GM12878 (cell line): ENCODE measurements at places on chromosomes 16 and 17. TPM values are rescaled to one million over a fixed set of nuclear protein-coding genes. Genes with fewer than 3 reads are reported as not detected.

The MFAP4 gene
- polyA plus RNA-seq, result 0.08 TPM in 1 of 2 replicates, not detected in the other

The ZG16 gene
- polyA plus RNA-seq, result not detected in 2 replicates

The C17orf107 gene
- polyA plus RNA-seq, result 0.11 and 0.28 TPM in 2 replicates

The USP36 gene
- 33.4 and 34.8 TPM in 2 replicates for polyA plus RNA-seq

The EVI2A gene
- 15.5 and 15.8 TPM in 2 replicates for polyA plus RNA-seq

The TAC4 gene
- polyA plus RNA-seq, result not detected in 2 replicates

The HSPB9 gene
- polyA plus RNA-seq, result 0.40 TPM in 1 of 2 replicates, not detected in the other

DNA sequence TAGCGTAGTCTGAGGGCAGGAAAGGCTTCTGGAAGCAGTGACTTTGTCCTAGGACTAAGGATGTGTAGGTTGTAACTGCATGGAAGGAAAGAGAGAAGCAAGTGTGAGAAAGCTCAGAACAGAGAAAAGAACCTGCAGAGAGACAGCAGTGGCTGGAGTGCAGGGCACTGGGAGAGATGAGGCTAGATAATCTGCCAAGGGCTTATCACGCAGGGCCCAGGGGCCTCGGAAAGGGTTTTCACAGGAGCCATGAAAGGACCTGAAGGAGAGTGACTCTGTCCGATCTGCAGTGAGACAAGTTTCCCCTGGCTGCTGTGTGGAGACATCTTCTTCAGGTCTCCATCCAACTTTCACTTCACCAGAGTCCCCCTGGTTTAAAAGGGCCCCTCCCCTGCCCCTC is 7.1 kb upstream of the SRCAP start:
- DNase-seq, result no peak

DNA sequence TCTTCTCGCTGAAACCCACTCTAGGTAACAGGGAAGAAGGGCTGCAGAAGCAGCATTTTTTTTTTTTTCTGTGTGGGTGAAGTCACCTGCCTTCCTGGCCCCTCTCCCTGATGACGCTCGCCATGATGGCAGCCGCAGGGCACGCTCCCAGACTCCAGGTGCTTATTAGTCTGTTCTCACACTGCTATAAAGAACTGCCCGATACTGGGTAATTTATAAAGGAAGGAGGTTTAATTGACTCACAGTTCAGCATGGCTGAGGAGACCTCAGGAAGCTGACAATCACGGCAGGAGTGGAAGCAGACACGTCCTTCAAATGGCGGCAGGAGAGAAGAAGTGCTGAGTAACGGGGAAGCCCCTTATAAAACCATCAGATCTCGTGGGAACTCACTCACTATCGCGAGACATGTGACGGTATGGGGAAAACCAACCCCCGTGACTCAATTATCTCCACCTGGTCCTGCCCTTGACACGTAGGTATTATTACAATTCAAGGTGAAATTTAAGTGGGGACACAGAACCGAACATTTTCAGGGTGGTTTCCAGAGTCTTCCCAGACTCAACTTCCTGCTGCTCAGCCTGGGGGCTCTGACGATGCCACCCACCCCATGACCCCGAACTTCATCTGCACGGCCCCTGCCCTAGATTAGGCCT is 34.9 kb upstream of the NLRP1 start:
- peak; percentile 37 for DNase-seq

DNA sequence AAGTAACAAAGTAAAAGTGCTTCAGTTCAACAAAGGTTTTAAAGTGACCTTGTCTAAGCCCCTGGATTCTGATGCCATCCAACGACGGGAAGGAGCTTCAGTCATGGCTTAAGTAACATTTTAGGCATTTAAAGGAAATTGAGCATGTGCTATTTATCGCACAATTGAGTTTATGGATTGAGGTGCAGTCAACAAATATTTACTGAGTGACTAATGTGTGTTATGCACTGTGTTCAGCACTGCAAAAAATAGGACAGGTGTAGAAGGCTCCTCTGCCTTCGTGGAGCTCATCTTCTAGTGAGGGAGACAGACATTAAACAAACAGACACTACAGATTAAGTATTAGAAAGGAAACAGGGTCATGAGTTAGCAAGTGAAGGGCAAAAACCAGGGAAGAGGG is 12.5 kb downstream of the TMIGD1 start:
- DNase-seq, result no peak

DNA sequence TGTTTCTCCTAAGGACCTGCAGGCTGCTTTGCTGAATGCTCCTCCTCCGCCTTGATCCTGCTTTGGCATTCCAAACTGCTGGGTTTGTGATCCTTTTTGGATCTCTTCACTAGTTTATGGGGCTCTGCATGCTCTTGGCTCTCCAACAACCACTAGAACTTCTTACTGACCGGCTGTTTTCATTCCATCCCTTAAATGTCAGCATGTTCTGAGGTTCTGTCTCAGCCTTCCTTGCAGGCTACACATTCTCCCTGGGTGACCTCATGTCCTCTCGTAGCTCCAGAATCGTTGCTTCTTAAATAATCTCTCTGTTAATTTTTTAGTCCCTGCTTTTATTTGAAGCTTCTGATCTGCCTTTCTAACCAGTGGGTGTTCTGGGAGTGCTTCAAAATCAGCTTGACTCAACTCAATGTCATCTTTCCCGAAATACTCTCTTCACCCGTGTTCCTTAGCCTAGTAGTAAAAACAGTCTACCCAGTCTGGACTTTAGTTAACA is 119.0 kb upstream of the HS3ST2 start:
- DNase-seq, result no peak

DNA sequence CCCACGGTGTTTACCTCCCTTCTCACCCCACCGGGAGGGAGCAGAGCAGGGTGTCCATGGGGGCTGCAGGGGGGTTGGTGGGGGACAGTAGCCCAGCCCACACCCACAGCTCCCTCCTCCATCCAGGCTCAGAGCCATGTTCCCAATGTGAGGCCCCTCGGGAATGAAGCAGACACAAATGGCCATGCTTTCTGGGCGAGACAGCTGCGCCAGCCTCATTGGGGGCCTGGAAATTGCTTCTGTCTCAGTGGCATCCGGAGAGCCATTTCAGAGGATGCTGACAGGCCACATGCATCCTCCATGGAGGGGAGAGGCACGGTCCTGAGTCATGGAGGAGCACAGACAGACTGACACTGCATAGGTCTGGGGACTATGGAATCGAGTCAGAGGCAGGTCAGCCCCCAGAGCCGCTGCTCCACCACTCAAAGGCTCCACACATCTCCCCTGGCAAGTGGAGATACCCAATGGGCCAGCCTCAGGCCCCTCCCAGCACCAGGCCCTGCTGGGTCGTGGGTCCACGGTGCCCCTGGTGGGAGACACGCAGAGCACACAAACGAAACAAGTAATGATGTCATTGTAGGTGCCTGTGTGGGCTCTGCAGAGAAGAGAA is 59.6 kb upstream of the ENPP7 start:
- DNase-seq, result no peak

GRCh38 chr17:82105882-82106687 is 8.0 kb upstream of the FASN start:
- peak; percentile 51 for DNase-seq
